Fibroblast of skin of left biceps (primary cell): ENCODE measurements at places on chromosomes 12 and 14.

DNA sequence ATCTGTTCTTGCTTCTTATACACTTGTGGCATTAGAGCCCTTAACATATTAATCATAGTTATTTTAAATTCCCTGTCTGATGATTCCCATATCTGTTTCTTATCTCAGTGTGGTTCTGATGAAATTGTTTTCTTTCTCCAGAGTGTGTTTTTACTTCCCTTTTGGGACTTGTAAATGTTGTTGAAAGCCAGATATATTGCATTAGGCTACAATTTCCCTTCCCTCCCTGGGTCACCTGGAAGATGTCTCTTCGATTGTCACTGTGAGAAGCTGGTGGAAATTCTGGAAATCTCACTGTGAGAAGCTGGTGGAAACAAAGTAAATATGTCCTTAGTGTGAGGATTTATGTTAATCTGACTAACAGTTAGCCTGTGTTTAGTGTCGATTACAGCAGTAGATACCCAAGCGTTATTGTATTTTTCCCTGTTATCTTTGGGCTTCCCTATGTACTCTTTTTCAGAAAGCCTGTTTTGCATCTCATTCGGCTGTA, 717.3 kb downstream of the TRHDE start:
- no peak for DNase-seq

DNA sequence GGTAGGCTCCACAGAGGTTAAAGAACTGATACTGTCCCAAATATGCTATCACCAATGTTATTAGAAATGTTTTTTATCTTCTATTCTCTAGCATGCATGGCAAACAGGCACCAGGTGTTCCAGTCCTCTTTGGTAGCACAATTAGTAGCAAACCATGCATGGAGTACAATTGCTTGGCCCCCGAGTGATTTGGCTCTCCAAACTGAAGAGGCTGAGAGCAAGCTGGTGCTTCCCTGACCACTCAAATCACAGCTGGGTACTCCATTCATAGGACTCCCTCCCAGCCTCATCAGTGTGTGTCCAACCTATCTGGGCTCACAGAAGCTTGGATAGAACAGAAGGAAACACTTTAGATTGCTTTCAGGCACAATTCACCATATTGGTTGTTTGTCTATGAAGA, 93.4 kb downstream of the DIO2 start:
- no peak for DNase-seq

GRCh38 chr12:75329918-75330826, at the start of gene CAPS2:
Gene CAPS2 (minus strand): TSS chr12:75330324. CDS start chr12:75326498, 3,826 bp downstream.
- peak; percentile 47 for DNase-seq

DNA sequence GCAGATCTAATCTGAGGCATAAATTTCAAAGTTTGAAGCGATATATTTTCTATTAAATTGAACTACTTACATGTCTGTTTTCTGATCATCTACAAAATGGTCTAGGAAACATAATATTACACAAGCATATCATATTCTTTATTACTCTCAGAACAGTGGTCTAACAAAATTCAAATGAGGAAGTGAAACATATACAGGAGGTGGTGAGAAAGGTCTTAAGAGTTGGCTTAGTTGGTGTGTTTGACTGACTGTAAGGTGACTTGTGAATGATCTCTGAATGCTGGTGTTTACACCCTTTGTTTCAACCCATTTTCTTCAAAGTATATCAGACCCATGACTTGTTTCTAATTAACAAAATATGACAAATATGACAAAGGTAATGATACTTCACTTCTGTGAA, 1156.8 kb downstream of the SLC16A7 start:
- no peak for DNase-seq

- DNase-seq: no peak
These were observed 72.4 kb downstream of the IGF1 start for GRCh38 chr12:102407776-102408486.

GRCh38 chr14:54881235-54881760, 21.3 kb downstream of the GCH1 start:
- DNase-seq: no peak

GRCh38 chr12:128178565-128178964, 88.4 kb upstream of the TMEM132C start:
- DNase-seq: no peak

DNA sequence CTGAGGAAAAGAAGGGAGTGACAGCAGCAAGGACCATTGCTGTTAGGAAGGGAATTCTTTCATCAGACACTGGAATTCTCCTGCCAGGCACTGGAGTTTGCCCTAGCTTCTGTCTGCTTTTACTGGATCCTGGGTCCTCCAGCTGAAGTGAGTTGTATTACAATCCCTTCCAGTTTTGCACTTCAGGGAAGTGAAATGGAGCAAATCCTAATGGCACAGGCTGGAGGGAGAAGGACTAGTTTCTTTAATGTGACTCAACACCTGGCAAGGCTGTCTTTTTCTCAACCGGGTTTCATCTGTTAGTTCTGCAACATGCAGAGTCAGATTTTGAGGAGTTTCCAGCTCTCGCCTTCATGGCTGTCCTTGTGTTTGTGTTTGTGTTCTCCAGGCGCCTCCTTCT, 45.8 kb downstream of the ETV6 start:
- DNase-seq: no peak

- DNase-seq: no peak
These were observed 1.4 kb downstream of the APAF1 start for GRCh38 chr12:98646294-98647090.

- DNase-seq: no peak
These were observed 1.4 kb downstream of the RFC5 start for GRCh38 chr12:118017926-118018325.

GRCh38 chr12:31029916-31030562, 43.6 kb upstream of the DDX11 start:
- DNase-seq: no peak

GRCh38 chr14:80927083-80927989, 14.2 kb downstream of the CEP128 start:
- DNase-seq: no peak

GRCh38 chr14:91282954-91283645, 38.6 kb upstream of the GPR68 start:
- DNase-seq: no peak

DNA sequence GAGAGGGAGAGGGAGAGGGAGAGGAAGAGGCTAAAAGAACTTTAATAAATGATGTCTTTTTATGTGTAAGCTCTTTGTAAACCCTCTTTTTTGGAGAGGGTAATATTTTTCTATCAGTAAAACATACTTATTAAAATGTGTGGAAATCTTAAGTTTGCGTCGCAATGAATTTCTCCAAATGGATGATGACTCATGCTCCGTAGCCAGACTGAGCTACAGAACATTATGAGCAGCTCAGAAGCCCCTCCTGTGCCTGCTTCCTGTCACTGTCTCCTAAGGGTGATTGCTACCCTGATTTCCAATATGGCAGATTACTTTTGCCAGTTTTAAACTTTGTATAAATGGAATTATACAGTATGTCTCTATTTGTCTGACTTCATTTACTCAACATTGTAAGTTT, 13.0 kb upstream of the PYGL start:
- DNase-seq: no peak

GRCh38 chr14:98138666-98139065, 1133.3 kb downstream of the BCL11B start:
- no peak for DNase-seq

DNA sequence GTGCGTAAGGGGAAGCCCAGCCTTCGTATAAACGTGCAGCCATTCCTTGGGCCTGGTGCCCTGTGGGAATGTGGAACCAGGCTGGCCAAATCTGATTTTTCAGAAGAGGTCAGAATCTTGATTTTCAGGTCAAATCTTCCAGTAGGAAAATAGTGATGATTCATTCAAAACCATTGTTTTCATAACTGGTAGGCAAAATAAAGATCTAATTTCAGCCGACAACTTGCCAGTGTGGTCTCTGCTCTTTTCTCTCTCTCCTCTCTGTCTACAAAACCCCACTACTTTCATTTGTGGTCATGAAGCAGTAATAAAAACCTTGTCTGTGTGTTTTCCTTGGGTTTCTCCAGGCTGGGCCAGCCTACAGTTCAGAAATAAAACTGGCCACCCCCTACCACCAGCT, 135.1 kb downstream of the RBM19 start:
- no peak for DNase-seq

DNA sequence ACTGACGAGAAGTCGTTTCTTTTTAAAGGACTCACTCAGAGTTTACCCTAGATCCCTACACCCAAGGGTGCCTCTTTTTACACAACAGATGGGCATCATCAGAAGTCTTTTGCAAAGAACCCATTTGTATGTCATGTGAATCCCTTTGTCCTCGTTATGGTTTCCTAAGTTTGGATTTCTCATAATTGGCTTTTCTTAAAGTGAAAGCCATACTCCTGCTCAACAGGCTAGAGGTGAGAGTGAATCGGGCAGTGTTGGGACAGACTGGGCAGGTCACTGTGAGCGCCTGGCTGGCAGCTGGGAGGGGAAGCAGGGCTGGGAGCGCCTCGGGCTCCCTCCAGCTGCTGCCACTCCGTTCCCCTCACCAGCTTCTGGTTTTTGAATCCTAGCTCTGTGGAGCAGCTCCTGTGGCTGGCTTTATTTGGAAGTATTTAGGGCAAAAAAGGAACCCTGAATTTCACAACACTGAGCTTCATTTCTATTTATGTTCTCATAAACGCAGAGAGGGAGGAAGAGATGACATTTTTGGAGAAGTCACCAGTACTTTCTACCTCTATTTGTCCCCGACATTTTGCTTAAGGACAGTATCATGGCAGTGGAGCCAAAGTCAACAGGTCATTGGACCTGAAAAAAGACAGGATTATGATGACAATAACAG, 63.8 kb upstream of the ACTN1 start:
- no peak for DNase-seq

DNA sequence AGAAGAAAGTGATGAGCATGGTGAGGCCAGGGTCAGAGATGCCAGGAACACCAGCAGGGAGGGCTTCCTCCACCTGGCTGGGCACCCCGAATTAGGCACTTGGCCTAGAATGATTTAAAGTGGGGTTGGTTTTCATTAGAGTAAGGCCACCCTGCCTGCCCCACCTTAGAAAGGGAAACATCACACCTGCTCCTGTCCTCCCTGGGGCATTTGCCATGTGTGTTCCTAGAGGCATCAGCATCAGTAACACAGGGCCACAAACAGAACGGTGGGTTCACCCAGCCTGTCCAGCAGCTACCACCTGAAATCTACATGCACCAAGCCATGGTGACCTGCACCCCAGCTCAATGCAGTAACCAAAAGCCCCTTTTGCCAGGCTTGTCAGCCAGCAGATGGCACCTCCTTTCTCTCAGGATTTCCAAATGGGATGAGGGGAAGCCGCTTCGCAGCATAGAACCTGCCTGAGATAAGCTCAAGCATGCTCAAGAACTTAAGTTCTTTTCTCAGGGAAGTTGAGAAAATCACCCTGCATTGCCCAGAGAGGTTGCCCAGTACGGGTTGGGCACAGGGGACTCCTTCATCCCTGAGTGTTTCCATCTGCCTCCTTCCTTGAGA, 338.8 kb downstream of the DPF3 start:
- no peak for DNase-seq

DNA sequence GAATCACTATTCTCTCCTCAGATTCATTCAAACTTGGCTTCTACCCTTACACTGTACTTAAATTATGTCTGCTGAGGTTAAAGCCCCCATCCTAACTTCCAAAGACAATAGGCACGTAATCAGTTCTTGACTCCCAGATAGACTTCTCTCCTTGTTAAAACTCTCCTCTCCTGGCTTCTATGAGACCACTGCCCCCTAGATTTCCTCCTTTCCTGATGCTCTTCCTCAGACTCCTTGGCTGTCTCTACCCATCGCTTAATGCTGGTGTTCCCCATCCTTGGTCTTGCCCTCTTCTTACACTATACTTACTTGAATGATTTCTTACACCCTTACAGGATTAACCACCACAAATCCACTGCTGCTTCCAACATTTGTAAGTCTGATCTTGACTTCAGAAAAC, 32.8 kb downstream of the TC2N start:
- DNase-seq: no peak

- DNase-seq: no peak
These were observed 2.2 kb downstream of the SCARB1 start for GRCh38 chr12:124861492-124861891.

DNA sequence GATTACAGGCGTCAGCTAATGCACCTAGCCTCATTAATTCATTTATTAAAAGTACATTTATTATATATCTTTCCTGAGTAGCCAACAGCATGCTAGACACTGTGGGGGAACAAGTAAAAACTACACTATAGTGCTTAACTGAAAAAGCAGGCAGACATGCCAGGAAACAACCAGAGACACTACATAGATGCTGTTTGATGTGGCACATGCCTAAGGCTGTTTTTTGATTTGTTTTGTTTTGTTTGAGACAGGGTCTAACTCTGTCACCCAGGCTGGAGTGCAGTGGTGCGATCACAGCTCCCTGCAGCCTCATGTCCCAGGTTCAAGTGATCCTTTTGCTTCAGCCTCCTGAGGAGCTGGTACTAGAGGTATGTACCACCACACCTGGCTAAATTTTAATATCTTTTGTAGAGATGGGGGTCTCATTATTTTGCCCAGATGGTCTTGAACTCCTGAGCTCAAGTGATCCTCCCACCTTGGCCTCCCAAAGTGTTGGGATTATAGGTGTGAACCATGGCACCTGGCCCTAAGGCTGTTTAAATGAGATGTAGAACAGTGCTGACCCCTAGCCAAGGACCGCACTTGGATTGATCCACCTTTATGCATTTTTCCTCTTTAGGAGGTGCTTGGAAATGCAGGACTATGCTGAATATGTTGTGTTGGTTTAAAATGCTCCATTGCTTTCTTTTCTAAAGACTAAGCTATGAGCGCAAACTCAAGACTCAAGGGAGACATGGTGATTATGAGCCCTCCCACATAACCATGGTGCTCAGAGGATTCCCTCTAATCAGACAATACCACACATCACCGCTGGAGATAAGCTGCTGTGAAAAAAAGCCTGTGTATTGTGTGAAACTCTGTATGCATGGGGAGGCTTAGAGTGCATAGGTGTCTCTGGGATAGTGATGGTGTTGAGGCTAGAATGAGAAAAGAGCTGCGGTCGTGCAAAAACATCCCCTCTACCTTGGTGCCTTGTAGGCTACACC, 10.5 kb upstream of the C14orf93 start:
- no peak for DNase-seq

- DNase-seq: no peak
These were observed 89.8 kb downstream of the WSCD2 start for GRCh38 chr12:108218921-108219320.

GRCh38 chr12:64670919-64671639, 60.8 kb downstream of the RASSF3 start:
- DNase-seq: no peak

DNA sequence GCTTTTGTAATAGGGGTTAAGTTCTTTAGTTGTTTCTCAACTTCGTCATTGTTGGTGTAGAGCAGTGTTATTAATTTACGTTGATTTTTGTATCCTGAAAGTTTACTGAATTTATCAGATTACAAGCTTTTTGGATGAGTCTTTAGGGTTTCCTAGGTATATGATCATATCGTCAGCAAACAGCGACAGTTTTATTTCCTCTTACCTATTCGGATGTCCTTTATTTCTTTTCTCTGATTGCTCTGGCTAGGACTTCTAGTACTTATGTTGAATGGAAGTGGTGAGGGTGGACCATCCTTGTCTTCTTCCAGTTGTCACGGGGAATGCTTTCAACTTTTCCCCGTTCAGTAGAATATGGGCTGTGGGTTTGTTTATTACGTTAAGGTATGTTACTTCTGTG, 37.8 kb downstream of the AEBP2 start:
- DNase-seq: no peak

- no peak for DNase-seq
These were observed 148.3 kb downstream of the SAMD4A start for GRCh38 chr14:54715239-54715638.
